ENCODE measurements at places on chromosomes 3 and 15.

DNA sequence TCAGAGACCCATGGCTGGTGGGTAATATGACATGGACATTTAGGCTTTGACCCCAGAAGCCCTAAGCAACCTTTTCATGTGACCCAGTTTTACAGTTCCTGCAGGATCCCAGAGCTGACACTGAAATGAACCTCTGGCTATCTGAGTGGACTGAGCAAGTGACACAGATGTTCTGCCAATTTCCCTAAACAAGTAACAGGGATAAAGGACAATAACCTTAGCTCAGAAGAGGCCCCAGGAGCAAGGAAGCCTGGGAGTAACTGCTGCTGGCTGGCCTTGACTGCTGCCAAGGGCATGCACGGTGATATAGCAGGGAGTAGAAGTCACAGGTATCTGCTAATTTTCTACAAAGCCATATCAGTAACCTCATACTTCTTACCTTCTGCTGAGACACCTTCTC, 177.9 kb downstream of the CHL1 start:
- no peak for DNase-seq

DNA sequence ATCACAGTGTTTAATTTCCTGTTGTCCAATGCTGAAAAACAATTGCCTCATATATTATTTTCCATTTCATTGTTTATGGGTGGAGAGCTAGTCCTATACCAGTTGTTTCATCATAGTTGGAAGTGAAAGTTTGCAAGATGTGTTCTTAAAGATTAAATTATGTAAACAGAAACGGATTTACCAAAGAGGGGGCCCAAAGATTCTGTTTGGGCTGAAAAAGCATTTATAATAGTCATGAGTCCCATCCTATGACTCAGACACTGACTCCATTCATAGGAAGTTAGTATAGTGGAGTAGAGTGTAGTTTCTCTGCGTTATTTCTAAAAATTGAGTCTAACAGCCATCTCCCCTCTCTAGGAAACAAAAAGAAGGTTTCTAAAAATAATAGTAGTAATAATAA, 24.3 kb downstream of the NFKBIZ start:
- DNase-seq, result no peak

DNA sequence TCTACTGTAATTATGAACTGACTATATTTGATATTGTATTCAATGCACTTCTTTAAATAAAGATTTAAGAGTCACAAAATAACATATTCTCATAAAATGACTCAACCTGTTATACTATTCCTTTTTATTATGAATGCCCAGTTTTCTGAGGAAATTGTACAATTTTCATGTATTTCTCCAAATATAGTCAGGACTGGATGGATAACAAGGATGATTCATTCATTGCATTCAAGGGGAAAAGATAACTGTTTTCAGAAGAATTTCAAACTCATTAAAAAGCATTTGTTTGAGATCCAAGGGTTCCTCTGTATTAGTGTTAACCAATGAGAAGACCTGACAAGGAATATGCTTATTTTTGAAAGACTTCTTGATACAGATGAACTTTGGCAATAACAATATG, 163.7 kb downstream of the MEIS2 start:
- no peak for DNase-seq

DNA sequence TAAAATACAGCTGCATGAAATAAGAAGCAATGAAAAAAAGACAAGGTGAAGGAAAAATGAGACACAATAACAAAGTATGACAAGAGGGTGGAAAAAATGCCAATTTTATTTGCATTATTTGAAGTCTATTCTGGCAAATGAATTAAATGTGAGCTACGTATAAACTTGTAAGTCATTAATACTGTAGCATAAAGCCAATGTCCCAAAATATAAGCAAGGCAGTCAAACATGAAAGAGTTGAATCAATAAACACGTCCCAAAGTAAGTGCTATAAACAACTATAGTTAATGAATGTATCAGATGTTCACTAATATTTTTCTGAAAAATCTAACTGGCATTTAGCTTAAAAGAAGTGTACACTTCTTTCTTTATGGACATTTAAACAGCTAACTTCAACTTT, 481.9 kb downstream of the ROBO1 start:
- no peak for DNase-seq

DNA sequence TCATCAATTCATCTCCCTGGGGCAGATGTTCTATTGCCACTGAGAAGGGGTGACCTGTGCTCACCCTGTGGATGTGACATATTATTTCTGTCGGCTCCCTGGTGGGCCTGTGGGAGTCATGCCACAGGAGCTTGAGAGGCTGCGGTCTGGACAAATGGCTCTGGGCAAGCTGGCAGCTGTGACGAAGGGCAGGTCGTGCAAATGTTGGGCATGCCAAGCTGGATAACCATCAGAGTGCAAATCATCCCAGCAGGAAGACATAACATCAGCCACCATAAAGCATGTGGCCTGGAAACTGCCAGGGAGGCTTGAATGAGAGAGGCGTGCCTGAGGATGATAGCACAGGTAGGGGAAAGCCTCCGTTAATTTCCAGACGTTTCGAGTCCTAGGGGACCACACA, 45.3 kb upstream of the FAM3D start:
- no peak for DNase-seq

DNA sequence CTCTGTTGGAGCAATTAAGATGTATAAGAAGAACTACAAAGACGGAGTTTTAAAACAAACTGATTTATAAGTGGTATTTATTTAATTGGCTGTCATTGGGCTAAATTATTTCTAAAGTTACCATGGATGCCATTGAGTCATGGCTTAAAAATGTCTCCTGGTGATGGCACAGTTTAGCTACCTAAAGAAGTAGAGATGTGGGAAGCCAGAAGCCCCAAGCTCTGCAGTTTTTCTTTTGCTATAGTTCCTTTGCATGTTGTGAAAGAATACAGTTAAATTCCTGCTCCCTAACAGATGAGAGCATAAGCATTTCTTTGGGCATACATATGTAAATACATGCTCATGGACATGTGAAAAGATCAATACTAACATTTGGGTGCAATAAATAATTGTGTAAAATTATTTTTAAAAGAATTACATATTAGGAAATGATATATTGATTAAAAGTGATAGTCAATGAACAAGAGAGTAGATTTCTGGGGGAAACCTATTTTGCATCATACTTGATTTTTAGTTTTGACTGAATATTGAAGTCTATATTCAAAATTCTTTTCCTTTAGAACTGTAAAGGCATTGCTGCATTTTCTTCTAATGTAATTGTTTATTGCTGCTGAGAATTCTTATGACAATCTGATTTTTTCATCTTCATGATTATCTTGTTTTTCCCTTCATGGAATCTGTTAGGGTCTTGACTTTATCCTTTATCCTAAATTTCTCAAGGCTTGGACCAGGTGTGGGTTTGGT, 2.1 kb downstream of the OPA1 start:
- no peak for DNase-seq

DNA sequence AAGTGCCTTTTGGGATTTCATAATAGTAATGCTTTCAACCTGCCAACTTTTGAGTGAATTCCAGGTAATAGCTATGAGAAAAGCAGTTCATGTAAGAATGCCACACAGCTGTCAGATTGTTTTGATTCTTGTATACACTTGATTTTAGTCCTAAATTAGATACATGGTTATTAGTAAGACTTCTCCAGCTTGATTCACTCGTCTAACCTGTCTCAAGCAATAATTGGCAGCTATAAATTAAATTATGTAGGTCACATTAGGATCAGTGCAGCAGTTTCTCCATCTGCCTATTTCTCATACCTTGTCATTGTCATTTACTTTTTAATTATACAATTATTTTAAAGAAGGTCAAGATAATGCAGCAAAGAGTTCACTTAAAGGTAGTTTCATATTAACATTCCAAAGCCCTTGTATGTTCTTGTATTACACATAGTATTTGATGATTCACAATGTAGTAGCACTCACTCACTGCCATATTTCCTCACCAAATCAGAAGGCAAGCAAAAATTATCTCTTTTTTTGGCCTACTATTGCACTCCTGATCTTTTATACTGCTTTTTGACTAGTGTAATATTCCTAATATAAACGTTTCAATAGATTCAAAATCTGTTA, 10.9 kb upstream of the CRYBG3 start:
- no peak for DNase-seq

- DNase-seq, result no peak
Measured at GRCh38 chr15:60316961-60317360, 80.8 kb downstream of the ANXA2 start.

DNA sequence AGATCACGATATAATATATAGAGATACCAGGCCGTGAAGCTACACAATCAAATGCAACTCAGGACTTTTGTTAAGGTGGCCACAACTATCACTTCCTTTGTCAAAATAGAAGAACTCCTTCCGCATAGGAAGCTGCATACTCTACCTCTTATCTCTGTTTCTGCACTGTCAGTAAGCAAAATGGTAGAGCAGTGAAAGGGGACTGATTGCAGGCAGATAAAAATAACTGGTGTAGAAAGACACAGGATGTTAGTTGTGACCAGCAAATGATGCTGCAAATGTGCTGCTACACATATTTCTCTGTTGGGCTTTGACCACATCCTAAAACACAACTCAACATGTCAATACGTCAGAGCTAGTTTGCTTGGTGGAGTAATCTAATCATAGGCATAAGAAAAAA, 16.3 kb upstream of the TRAT1 start:
- DNase-seq, result no peak

- DNase-seq, result no peak
Measured at GRCh38 chr3:122189357-122189756, 5.9 kb downstream of the CASR start.

DNA sequence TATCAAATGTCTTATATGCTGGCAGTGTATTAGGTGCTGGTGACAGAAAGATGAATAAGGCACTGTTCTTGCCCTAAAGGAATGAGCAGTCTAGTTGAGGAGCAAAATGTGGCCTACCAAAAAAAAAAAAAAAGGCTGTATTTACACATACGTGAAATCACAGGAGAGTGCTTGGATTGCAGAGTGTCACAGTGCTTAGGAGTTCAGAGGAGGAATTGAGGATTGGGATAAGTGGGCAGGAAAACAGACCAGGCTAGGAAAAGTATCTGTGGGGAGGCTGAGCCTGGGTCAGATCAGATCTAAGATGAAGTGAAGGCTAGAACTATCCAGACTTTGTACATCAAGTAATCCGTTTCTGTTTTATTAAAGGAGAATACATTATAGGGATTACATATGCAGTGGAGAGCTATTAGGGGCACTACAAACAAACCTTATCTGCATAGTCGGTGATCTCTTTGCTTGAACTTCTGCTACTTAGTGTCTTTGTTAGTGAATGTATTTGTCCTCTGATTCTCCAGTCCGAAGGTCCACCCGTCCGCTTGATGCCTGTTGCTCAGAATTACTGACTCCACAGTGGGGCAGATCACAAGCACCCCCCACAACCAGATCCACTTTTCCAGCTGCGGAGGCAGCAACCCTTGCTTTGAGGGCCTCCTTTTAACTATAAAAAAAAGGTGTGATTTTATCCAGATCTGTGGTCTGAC, 80.0 kb downstream of the FNDC3B start:
- no peak for DNase-seq

- no peak for DNase-seq
Measured at GRCh38 chr3:191568206-191568605, 107.2 kb downstream of the PYDC2 start.

GRCh38 chr3:71843071-71843470, 58.1 kb upstream of the PROK2 start:
- no peak for DNase-seq

DNA sequence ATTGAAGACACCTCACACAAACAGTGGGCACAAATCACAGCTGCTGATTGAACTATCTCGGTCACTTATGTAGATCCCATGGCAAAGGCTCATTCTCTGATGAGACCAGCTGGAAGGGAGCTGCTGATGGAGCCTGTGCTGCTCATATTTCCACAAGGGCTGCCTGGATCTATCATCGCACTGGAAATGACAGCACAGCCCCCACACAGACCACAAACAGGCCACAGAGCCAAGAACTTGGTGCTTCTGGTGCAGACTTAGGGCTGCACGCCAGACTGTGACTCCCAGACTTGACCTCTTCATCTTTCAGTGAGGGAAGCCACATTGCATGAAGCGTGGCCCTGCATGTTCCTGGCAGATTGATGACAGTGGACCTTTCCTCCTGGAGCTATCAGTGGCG, 197.6 kb downstream of the MINAR1 start:
- DNase-seq, result no peak
